Activated T-cell treated with anti-CD3 and anti-CD28 coated beads for 24 hours (primary cell): ENCODE measurements at places on chromosomes 13 and 19.

- no peak for DNase-seq
Measured at GRCh38 chr13:37488726-37489125, 109.8 kb downstream of the POSTN start.

- no peak for DNase-seq
Measured at GRCh38 chr13:93430381-93430780, 203.8 kb downstream of the GPC6 start.

GRCh38 chr19:16296713-16297112, 27.9 kb upstream of the KLF2 start:
- no peak for DNase-seq

DNA sequence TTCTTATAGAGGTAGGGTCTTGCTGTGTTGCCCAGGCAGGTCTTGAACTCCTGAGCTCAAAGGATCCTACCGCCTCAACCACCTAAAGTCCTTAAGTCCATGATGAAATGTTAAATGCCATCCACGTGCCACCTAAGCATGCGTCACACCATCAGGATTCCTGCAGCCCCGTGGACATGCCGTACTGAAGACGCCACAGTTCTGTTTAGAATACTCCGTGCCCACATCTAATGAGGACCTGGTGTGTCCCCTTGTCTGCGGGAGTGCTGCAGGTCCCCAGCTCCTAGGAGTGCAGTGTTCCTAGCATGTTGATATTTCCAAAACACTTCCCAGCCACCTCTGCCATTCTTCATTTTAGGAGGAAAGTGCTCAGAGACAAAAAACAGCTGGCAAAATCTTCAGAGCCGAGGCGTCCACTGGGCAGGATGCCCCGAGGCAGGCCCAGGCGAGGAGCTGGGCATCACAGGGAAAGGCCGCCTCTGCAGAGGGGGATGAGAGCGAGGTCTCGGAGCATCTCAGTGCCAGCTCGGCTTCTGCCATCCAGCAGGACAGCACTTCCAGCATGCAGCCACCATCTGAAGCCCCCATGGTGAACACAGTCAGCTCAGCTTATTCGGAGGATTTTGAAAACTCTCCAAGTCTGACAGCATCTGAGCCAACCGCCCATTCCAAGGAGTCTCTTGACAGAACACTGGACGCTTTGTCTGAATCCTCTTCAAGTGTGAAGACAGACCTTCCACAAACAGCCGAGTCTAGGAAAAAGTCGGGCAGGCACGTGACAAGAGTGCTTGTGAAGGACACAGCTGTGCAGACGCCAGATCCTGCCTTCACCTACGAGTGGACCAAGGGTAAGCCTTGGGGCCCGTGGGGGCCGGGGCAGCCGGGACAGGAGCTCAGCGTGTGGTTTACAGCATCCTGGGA, 13.2 kb downstream of the C19orf44 start:
- no peak for DNase-seq

DNA sequence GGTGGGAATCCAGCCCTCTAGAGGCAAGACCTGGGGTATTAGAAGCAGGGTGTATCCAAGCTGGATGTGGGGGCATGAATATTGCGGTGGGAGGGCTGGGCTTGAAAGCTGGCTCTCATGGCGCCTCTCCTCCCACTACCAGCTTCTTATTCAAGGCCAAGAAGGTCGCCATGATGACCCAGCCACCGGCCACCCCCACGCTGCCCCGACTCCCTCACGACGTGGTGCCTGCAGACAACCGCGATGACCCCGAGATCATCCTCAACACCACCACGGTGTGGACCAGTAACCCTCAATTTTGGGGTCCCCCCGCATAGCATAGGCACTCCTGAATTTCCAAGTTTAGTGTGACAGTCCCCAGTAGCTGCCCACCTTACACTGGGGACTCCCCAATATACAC, 41.7 kb downstream of the RYR1 start:
- no peak for DNase-seq

DNA sequence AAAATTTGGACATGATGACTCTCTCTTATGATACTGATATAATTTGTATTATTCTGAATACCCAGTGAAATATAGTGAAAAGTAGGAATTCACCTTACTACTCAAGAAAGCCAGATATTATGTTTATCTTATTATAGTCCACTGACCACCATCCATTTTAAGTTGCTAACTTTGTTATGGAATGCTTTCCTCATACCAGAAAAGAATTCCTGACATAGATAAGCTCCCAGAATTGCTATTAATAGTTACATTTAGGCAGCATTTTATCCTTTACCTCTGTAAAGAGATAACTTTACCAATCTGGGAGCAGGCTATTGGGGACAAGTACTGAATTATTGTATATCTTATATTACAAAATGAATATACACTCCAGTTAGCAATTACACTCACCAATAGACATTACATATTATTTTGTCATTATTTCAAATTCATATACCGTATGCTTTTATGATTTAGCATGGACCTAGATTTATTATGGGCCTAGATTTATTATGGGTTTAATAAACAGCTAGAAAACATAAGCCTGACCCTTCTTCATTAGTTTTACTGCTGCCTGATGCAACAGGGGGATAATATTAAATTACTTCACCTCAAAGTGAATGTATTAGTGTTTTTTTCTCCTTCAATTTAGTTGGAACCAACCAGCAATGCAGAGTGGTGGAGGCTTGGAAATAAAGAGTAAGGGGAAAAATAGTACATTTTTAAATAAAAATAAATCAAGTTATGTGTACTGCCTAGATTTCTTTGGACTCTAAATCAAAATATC, 1886.1 kb downstream of the PCDH9 start:
- no peak for DNase-seq

DNA sequence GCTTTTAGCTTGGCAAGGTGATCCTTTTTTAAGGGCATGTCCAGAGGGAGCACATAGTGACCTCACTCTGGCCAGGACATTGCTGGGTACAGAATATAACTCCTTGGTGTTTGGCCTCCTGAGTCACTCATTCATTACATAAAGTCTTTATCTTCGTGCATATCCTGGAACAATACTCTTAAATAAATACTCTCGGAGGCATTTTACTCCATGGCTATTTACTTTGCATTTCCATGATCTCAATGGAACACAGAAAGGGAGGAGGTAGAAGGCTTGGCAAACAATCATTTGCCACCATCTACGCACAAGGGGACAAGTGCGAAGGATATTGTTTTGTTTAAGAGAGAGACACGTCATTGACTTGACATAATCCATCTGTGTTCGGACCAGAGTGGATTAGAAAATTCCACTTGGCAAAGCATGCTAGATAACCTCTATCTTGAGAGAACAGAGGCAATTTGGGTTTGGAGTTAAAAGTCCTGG, 210.0 kb downstream of the IRS2 start:
- no peak for DNase-seq

DNA sequence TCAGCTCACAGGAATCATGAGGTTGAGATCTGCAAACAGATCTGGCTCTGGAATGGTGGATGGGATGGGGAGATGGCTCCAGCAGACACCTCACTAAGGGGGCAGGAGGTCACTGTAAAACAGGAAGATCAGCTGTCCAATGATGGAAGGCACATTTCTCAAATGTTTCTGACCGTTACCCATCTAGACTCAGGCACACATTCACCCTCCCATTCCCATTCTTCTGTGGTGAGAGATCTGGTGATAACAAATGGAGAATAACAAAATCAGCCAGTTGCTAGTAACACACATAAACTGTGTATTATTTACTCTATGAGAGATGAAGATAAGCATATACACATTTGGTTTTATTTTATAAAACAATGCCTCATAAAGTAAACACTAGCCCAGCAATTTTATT, 235.9 kb downstream of the TSHZ3 start:
- no peak for DNase-seq

- DNase-seq: no peak
Measured at GRCh38 chr13:107238262-107238981, 670.5 kb upstream of the ARGLU1 start.

- DNase-seq: no peak
Measured at GRCh38 chr19:5358173-5358800, 17.7 kb upstream of the PTPRS start.

- DNase-seq: peak; percentile 16
Measured at GRCh38 chr13:33017323-33017929, 1.2 kb downstream of the KL start.

DNA sequence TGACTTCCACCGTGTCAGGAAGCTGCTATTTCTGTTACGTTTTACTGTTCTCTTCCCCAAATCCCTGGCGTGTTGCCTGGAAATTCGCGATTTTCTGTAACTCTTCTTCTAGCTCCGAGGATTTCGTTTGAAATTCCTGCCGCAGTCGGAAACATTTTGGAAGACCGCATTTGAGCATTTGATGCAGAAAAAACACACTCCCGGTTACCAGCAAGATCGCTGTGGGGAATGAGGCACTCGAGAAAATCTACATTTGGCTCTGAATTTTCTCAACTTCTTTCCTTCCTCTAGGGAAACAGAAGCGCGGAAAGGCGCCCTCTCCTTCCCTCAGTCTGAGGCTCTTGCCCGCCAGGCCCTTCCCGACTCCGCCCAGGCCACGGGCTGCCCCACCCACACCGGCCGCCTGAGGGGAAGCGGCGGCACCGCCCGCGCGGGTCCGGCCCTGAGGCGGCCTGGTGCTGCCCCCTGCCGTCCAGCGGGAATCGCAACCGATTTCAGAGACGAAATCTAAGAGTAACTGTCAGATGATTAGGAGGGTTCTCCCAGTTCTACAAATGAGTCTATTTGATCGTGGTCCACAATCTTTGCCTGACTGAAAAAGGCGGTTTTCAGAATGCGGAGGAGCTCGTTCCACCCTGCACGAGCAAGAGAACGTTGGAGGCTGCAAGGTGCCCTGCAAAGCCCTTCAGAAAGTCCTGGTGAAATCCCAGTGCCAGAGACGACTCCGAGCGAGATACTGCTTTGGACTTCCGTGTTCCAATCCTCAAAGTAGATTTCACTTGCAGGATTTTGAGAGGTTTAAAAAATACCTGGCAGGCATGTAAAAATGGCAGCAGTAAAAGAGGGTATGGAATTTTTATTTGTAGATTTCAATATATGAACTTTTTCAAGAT, 18.4 kb upstream of the TUBGCP3 start:
- DNase-seq: peak; percentile 83

DNA sequence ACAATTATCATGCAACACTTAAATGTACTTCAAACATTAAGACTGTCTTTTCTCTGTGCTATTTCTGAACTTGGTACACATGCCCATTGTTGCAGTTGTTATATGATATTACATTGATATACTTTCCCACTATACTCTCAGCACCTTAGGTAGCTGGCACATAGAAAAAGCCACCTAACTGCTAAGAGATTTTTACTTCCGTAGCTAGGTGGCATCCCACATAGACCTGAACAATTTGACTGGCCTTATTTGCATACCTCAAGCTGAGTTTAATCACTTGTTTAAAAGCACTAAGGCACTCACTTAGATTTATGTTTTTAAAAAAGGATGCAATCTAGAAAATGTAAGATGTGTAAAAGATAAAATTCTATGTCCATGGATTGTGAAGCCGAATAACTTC, 194.2 kb downstream of the POU4F1 start:
- DNase-seq: no peak

GRCh38 chr13:51501096-51501495, 48.3 kb upstream of the INTS6 start:
- DNase-seq: no peak

- no peak for DNase-seq
Measured at GRCh38 chr13:49840266-49840665, 47.8 kb upstream of the KPNA3 start.

- peak; percentile 32 for DNase-seq
Measured at GRCh38 chr19:17184371-17184841, 30.8 kb upstream of the USE1 start.

DNA sequence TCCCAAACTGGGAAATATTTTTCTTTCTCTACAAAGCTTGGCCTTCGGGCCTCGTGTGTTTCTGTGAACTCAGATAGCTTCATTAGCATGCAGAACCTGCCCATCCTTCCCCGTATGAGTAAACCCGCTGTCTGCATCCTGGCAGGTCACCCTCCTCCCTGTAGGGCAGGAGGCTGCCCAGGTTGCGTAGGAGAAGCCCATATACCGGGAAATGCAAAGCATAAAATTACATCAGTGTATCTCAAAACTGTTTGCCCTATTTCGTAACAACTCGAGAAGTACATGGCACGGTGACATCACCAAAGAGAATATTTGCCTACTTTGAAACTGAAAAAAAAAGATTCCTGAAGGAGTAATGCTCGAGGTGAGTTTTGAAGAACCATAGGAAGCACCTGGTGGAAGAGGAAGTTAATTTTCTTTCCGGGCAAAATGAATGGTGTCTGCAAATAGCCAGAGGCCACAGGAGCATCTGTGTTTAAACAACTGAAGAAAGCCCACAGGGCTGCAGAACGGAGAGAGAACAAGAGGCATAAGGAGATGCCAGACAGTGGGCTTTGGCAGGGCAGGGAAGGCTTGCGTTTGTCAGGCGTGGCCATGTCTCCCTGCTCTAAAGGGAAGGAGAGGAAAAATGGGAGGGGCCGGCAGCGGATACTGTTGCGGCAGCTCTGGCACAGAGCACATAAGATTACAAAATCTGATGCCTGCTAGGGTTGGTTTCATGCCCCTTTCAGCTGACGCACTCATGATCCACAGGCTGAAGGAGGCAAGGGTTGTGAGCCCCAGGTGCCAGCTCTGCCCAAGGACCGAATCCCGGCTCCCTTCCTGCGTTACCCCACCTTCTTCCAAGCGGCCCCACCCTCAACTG, 81.4 kb downstream of the IRS2 start:
- DNase-seq: no peak

GRCh38 chr13:112202966-112203365, 136.0 kb downstream of the SOX1 start:
- DNase-seq: no peak

DNA sequence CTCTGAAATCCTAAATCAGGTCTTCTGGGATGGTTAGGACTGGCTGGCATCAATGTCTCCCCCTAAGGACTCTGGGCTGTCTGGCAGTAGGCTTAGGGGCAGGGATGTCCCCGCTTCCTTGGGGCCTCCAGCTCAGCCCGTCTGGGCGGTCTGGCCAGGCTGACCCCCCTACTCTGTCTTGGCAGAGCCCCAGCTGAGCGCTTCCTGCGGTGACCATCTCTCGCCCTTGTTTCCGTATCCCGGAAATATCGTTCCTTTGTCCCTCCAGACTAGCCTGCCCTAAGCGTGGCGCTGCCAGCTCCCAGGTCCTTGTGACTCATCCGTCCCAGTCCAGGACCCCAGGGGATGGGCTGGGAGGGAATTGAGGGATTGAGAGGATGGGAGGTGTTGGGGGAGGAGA, 11.3 kb downstream of the GTPBP3 start:
- no peak for DNase-seq

DNA sequence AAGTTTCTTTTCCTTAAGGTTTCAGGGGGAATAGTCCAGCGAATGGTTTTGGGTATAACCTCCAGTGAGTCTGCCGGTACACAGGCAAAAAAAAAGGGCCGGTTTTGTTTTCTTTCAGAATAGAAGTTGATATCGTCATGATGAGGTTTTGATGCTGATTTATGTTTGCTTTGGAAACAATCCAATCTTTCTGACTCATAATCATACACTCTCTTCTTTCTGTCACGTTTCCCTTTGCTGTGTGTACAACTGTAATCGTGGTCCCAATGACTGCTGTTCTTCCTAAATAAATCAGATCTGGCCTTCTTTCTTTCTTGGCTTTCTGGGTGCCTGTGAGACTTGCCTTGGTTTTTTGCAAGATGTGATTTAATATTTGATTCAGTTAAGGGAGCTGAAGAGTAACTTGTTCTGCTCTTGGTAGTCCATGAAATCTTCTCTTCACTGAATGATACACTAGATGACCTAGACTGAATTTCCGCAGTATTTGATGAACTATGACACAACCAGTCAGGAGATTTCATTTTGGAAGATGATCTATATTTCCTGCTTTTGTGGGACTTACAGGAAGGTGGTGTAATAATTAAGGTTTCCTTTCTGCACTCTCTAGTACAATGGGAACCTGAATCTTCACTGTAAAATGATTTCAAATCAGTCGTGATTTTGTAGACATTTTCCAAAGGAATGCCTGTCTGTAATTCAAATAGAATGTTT, 34.9 kb upstream of the METTL21C start:
- DNase-seq: no peak

- no peak for DNase-seq
Measured at GRCh38 chr19:6312018-6312417, 21.4 kb downstream of the ACER1 start.
